ENCODE measurements at places on chromosomes 4 and X. TPM values are rescaled to one million over a fixed set of nuclear protein-coding genes. Genes with fewer than 3 reads are reported as not detected.

GRCh38 chrX:12973561-12974304 is 1.2 kb upstream of the TMSB4X start:
- no peak for ATAC-seq

DNA sequence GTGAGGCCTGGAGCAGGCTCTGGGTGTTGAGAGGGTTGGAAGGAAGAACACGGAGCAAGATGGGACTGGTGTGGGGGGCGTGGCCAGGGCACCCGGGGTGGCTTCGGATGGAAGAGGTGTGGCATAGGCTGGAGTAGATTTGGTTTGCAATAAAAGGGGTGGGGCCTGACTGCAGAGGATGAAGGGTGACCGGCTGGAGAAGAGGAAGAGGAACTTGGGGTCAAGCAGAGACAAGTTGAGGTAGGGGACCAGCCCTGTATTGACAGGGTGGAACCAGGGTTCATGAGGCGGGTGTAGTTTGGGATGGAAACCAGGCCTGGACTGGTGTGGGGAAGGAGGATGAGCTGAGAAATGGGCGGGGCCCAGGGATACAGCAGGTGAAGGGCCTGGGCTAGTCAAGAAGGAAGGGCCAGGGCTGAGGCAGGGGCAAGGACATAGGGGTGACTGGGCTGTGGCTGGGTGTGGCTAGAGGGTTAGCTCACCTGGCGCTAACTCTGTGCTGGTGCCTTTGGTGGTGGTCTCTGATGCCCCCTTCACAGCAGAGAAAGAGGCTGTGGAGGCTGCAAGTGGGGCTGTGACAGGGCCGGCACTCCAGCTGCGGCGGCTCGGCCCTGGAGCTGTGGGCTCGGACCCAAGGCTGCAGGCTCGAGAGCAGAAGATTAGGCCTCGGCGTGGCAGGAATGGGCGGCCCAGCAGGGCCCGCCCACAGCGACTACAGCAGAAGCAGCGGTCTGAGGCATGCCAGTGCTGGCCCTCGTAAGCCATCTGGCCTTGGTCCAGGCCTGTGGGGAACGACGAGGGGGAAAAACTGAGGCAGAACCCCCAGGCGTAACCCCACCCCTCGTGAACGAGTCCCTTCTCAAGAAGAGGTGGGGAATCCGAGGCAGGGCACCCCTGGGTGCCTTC is 5.0 kb downstream of the PLP2 start:
- peak; percentile 60 for ATAC-seq

- ATAC-seq = no peak
Measured at GRCh38 chr4:124433500-124433899, 279.0 kb downstream of the ANKRD50 start.

- ATAC-seq = no peak
Measured at GRCh38 chrX:71292669-71293365, 8.7 kb upstream of the ITGB1BP2 start.

DNA sequence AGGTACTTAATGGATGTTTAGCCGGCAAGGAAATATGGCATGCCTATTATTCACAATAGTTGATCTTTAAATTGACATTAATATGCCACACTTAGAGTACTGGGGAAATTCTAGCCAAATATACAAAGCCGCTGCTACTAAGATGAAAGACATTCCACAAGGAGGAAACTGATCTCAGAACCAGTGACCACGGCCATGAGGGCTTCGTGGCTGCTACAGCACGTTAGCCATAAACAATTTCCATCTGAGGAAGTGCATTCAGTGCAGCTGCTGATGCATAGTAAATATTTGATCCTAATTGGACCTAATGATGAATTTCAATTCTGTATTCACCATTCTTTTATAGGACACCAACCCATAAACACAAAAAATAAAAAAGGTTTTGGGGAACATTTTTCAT is 59.1 kb downstream of the SORBS2 start:
- no peak for ATAC-seq

The GABRG1 gene
- not detected for total RNA-seq

- no peak for ATAC-seq
Measured at GRCh38 chr4:106652095-106652494, 283.5 kb upstream of the GIMD1 start.

DNA sequence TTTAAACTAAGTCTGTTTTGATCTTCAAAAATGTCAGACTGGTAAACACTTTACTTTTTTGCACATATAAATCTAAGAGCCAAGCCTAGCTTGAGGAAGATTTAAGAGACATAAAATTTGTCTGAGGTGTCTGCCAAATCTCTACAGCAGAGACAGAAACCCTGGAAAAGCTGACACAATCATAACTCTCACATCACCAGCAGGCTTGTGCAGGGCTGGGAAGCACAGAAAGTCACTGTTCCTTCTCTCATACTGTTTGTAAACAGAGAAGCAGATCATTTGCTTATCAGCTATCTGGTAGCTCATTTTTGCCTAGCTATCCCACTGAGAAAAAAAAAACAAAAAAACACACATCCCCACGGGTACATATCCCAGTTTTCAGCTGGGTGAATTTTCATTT is 7.0 kb downstream of the ENOX2 start:
- ATAC-seq = no peak

- ATAC-seq = no peak
Measured at GRCh38 chr4:55859711-55860110, 6.3 kb downstream of the EXOC1 start.

DNA sequence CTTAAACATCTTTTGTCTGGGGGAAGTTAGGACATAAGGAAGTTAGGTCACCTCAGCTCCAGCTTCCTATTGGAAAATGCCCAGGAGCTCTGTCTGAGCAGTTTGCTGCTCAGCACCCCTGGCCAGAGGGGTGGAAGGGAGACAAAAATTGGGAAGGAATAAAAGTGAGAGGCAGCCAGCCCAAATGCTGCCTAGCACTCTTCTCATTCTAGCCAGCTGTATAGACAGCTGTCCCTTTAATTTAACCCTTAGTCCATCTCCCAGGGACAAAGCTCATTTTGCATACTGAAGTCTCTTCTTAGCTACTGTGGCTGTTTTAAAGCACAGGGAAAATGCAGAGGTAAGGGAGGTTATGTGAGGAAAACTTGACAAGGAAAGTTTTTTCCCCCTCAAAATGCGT is 89.5 kb upstream of the CITED1 start:
- no peak for ATAC-seq

DNA sequence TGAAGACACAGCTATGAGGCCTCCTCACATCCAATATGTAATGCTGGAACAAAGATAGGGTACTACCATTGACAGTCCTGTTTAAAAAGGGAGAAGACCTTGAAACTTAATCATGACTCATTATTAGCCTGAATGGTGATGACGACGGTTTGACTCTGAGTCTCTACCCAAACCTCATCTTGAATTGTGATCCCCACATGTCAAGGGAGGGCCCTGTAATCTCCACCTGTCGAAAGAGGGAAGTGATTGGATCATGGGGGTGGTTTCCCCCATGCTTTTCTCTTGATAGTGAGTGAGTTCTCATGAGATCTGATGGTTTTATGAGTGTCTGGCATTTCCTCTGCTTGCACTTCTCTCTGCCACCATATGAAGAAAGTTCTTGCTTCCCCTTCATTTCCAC is 395.3 kb upstream of the CPEB2 start:
- ATAC-seq = no peak

GRCh38 chr4:612749-613125 is 12.6 kb upstream of the PDE6B start:
- ATAC-seq = no peak

DNA sequence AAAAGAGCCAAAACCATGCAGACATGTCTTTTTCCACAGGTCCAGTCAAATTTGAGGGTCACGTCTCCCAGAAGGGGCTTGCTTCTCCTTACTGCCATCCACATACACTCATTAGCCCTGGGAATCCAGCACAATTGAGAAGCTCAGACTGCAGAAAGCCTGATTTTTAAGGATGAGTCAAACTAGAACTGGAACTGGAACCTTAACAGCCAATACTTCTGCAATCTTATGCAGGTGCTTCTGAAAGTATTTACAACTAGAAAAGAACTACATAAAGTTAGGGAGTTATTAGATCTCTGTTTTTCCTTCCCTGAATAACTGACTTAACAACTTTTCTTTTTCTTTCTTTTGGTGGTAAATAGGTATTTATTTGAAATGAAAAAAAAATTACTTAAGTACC is 86.3 kb downstream of the CDS1 start:
- no peak for ATAC-seq

DNA sequence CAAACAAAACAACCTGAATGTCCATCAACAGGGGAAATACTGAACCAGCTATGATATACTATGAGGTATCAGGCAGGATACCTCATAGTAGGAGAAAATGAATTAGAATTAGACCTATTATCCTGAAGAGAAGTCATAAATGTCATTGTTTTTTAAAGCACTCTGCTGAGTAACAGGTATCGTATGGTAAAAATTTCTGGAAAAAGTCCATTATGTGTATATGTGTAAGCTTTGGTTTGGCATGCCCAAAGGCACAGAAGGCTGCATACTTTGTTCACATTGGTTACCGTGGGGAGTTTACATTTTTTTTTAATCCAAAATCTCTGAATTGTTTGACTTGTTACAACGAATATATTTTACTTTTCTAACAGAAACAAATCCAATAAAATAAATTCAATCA is 70.5 kb downstream of the RPS3A start:
- no peak for ATAC-seq

- no peak for ATAC-seq
Measured at GRCh38 chr4:168154546-168155277, 62.4 kb downstream of the ANXA10 start.

DNA sequence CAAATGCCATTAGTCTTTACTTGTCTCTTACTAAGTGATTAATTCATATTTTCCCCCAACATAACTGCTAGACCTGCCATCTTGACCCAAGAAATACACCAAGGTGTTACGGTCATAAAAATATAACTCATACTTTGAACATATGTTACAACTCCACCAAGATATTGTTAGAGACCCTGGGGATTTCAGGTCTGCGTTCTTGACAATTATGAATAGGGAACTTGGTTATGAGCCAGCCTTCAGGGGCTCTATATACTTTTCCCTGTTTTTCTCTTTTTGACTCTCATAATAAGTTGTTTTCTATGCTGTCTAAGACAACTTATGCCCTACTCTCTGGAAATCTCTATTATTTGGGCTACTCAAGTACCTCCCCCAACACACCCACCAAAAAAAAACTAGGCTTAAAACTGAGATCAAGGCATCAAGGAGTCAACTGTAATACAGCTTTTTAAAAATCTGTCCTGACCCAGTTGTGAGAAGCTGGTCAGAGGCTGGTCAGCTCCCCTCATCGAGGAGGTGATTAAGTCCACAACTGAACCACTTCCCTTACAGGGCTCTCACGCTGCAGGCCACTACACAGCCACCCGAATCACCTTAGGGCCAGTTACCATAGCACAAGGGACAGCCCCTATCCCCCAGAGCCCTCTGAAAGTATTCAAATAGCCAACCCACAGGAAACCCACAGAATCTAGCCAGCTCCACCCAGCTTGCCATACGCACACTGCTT is 10.5 kb upstream of the TLR3 start:
- ATAC-seq = no peak

GRCh38 chrX:28595346-28595745 is 8.1 kb downstream of the IL1RAPL1 start:
- no peak for ATAC-seq

DNA sequence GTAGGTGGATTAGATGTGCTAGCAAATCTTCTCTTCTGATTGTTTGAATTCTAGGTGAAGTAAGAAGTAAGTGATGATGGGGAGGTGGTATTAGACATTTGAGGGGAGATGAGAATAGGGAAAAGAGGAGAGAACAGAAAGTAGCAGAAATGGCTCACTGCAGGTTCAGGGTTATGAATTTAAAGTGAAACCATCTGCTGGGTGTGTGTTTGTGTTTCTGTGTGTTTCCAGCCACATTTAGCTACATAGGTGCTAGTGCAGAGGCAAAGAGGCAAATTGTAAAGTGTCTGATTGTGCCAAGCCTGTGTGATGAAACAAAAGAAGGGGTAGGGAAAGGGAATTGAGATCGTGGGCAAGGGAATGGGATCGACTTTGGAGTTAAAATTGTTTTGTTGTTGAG is 50.6 kb downstream of the ZFX start:
- no peak for ATAC-seq

- ATAC-seq = no peak
Measured at GRCh38 chrX:34848281-34848680, 94.3 kb upstream of the FAM47B start.
